Kasumi-1 (cell line): ENCODE measurements at places on chromosomes 1 and 21.

- DNase-seq, result peak; percentile 65
Observed at GRCh38 chr1:19390901-19391595, 78.9 kb downstream of the SLC66A1 start.

DNA sequence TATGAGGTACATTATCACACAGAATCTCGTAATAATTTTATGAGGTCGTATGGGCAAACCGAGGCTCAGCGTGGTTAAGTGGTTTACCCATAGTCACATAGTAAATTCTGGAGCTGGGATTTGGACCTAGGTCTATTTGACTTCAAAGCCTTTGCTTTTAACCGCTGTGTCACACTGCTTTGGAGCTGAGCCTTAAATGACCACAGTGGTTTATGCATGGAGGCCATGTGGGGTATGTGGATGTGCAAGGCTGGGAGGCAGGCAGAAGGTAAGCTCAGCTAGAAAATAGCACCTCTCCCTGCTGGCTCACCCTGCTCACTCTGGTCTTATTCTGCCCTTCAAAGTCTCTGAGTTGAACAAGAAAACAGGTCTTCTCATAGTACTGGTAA lies 269.5 kb downstream of the TRABD2B start:
- DNase-seq, result no peak

DNA sequence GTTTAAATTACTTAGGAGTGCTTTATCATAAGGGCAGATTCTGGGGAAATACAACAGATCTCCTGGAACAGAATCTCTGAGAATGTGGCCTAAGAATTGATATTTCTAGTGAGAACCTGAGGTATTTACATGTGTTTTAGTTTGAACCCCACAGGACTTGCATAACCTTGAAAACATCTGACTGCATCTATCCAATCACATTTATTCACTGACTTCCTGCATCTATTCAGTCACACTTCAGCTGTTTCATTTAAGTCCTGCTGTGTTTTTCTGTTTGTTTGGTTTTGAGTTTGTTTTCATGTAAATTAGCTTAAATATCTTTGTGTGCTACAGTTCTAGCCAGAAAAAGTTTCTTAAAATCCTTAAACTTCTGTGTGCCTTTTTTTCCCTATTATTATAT lies 1260.7 kb downstream of the PLA2G4A start:
- DNase-seq, result no peak

- peak; percentile 93 for DNase-seq
Observed at GRCh38 chr1:186618401-186619170, 61.6 kb downstream of the PTGS2 start.

GRCh38 chr1:172484252-172484651 lies 40.4 kb upstream of the PIGC start:
- no peak for DNase-seq

DNA sequence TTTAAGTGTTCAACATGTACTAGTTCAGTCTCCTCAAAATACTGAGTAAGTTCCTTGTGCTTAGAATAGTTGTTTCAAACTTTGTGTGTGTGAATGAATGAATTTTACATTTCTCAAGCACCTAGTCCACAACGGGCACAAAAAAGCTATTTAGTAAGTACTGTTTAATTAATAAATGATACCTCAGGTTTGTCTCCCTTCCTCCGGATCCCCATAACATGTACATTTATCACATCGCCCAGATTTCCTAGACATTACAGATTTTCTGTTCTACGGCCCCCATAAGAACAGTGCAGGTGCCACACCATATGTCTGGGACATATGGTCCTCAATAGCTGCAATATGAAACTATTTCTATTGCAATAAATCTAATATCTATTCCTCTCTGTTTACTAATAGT lies 1.3 kb upstream of the TTF2 start:
- DNase-seq, result peak; percentile 20

DNA sequence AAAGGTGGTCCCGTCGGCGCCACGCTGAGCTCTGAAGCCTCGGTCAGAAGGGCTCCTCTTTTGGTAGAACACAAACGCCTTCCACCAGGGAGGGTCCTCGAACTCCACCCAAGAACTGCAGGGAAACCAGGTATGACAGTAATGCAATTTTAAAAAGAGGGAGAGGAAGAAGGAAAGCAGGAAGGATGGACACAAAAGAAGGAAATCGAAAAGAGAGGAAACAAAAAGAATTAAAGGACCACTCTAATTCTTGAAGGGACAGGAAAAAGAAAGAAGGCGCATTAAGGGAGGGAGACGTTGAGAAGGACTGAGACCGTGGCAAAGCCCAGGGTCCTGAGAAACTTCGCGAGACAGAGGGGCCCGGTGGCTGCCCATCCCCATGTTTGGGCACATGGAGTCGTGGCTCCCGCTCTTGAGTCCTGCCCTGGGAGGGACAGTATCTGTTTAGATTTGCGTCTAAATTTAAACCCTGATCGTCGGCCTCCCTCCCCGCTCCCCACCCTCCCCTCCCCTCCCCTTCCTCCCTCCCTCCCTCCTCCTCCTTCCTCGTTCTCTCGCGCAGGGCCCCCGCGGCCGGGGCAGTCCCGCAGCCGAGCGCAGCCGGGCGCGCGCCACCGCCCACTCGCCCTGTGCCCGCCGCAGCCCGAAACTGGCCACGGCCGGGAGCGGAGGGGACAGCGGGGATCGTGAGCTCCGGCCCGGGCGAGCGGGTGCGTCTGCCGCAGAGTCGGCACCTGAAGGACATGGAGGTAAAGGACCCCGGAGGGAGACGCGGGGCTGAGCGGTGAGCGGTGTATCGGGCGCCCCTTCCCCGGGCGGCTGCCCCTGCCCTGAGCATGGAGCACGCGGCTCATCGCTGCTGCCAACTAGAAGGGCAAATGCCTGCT lies at the start of gene RCSD1:
TSS of gene RCSD1 (plus strand) at position 552 of the 887 bp plus-strand sequence. CDS start at position 744, 192 bp downstream.
- peak; percentile 50 for DNase-seq

- no peak for DNase-seq
Observed at GRCh38 chr1:12649971-12650421, 6.1 kb downstream of the AADACL4 start.

DNA sequence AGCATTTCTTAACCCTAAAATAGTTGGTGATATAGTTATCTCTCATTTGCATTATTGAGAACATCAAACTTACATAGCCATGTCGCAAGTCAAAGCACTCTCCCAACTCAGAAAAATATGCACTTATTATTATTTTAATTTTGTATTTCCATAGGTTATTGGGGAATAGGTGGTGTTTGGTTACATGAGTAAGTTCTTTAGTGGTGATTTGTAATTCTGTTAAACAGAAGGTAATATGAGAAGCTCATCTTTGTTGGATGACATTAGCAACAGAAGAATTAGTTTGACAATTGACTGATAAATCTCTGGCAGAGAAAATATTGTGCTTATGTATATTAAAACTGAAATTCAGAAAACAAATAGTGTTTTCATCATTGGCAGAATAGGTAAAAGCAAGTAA lies 154.8 kb downstream of the NFIA start:
- no peak for DNase-seq

DNA sequence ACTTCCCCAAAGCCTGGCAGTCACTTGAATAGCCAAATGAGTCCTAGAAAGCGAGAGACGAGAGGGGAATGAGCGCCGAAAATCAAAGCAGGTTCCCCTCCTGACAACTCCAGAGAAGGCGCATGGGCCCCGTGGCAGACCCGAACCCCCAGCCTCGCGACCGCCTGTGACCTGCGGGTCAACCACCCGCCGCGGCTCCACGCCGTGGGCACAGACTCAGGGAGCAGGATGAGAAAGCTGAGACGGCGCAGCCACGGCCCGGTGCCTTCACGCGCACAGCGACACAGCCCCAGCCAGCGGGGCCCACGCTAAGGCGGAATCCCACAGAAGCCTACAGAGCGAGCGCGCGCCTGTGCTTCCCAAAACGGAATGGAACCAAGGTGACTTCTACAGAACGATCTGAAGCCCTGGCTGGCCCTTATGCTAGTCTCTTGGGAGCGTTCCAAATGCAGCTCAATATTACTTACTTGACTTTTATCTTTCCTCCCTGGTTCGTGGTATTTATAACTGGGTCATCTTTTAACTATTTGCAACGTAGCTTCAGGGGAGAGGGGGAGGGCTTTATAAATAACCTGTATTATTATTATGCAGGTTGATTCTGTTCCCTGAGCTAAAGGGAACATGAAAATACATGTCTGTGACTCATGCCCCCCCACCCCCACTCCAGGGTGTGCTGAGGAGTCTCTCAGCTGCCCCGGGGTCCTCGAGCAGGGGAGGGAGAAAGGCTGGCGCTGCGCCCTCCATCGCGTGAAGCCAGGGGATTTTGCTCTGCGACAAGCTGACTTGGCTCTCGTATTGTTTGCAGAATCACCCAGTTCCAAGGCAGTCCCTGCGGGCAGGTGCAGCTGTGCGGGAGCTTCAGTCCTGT lies 1.7 kb downstream of the TSPEAR start:
- DNase-seq, result no peak

DNA sequence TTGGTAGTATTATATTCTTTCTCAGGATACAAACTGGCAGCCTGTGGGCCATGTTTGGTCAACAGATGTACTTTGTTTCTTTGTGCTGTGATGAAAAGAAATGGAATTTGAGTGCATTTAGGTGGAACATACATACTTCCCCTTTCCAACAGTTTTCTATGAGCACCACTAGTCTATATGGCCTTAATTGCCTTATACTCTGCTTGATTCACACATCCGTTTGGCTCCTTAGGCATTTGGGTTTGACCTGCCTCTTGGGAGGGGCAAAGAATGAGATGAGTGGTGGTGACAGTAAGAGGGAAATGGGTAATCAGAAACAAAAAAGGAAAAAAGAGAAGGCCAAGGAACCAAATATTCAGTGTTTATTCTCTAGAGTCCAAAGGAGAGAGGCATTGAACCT lies 17.0 kb downstream of the CFAP126 start:
- DNase-seq, result peak; percentile 41

GRCh38 chr21:34560021-34560420 lies 48.0 kb upstream of the KCNE1 start:
- DNase-seq, result no peak

DNA sequence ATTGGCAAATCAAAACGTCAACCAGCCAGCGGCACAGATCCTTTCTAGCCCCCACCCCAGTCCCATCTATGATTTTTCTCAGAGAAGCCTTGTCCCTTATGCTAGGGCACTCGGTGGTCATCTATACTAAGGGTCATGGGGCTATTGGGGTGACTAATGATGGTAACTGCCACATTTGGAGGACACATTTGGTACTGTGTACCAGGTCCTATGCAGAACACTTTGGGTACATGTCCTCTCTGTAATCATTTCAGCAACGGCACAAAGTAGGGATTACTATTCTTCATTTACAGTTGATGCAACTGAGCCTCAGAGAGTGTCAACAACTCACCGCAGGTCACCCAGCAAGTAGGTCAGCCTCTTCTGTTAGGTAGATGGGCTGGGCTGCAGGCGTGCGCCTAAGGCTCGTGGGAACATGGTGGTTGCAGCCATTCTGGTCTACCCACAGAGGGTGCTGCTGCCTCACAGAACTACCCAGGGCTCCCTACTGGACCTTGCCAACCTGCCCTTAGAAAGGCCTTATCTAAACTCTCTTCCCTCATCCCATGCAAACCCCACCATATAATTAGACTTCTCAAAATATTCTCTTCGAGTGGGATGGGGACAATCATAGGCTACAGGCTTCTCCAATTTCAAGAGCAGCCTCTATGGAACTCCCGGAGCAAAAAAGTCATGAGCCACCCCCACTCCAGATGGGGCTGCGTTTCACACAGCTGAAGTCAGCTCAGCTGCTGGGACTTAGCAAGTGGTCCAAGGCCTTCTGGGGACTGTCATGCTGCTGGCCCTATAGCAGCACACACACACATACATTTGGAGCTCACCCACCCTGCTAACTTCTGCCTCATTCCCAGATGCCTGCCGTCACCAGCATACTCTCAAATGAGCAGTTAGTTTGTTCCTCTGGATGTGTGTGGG lies 5.8 kb upstream of the SDHB start:
- peak; percentile 78 for DNase-seq

DNA sequence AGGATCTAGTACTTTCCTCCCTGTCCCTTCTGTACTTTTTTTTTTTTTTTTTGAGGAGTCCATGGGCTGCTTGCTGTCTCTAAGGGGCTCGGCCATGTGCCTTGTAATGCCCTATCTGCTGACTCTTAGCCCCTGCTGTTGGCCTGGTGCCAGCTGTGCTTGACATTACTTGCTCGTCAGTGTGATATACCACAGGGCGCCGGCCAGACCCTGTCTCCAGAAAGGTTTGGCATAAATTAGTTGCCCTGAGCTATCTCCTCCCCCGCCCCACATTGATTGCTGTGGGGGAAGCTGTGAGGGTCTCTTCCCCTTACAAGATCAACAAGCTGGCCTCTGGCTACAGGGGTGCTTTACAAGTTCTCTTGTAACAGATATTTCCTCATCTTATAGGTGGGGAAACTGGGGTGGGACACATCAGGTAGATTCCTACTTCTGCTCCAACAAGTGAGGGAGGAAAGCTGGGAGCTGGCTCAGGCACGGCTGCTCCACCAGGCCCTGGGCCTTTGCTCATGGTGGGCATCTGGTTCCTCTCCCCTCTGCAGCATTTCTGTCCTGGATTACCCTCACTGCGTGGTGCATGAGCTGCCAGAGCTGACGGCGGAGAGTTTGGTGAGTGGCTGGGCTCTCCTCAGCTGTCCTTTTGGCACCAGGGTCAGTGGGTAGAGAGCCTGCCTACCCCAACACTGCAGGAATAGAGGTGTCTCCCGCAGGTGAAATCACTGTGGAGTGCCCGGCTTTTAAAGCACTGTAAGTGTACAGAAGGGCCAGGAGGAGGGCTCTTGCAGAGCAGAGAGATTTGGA lies 15.6 kb downstream of the STRIP1 start:
- no peak for DNase-seq

DNA sequence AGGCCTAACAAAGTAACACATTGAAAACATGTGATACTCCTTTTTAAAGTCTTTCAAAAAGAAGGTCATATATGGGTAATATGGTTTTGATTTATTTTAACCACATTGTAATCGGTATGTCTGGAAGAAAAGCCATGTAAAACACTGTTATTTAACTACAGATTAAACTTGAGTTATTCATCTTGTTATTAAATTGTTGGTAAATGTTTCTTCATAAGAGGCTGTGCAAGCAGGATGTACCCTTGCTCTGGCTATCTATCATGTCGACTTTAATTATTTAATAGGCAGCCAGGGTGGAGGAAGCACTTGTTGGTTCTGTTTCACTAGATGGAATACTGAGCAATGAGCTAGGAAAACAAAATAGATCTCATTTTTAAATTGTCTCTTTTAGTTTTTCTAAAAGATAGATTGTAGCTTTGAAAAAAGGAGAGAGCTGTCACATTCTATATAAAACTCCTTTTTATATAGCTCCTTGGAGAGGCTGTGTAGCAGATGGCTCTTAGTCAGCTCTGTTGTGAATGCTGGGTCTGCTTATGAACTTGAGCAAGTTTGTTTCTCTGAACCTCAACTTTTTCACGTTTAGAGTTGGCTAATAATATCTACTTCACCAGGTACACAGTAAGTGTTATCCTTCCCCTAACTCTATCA lies 39.5 kb downstream of the LRRC8B start:
- no peak for DNase-seq

GRCh38 chr1:184583849-184584248 lies 170.8 kb downstream of the EDEM3 start:
- no peak for DNase-seq

- DNase-seq, result no peak
Observed at GRCh38 chr1:25195835-25196234, 36.5 kb downstream of the SYF2 start.

GRCh38 chr1:187078321-187078720 lies 249.6 kb downstream of the PLA2G4A start:
- DNase-seq, result no peak
